ENCODE measurements at places on chromosomes 1 and 21. TPM values are rescaled to one million over a fixed set of nuclear protein-coding genes. Genes with fewer than 3 reads are reported as not detected.

- DNase-seq = no peak
These were observed 19.1 kb downstream of the RAB7B start for GRCh38 chr1:205983925-205984725.

DNA sequence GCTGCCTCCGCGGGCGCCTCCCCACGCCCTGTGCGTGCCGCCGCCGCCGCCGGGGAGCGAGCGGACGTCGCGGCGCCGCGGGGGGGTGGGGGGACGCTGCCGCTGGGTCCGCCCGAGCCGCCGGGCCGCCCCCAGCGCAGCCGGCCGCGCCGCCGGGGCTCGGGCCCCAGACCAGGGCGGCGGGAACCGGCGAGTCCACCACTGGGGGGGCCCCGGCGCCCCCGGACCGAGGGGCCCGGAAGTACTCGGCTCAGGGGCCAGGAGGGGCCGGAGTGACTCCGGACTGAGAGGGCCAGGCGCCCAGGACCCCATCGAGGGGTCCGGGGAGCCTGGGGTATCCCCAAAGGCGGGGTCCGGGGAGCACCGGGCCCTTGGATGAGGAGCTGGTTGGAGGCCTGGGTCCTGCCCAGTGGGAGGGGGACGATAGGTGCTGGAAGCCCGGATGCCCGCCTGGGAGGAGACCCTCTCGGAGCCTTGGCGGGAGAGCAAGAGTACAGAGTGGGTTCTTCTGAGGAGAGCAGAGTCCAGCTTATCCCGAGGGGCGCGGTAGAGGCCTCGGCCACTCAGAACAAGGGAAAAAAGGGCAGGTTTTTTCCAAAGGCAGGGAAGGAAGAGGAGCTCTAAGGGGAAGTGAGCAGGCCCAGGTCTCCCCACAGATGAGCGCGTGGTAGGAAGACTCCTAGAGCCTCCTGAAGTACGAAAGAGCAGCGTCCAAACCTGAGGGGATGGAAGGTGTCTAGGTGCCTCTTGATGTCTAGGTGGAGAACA, 556 bp downstream of the GMEB1 start:
- no peak for DNase-seq

DNA sequence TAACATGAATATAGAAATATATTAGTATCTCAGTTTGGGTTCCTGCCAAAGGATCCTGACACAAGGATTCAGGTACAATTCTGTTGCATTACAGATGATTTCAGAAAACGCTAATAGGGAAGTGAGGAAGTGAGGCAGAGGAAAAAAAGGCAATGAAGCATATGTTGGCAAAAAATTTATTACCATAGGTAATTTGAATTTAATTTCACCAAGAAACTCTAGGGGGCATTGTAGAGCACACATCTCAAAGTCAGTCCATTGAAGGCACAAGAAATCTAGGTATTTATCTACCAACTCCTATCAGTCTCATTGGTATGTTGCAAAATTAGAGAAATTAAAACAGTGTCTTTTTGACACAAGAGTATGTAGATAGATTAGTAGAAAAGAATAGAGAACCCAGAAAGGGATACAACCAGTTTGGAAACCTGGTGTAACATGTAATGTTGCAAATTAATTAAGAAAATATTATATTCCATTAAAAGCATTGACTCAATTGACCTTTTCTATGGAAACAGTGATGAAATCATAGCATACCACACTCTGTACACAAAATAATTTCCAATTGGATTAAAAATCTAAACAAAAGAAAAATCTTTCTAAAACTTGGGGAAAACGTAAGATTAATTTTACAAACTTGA, 104.9 kb upstream of the SNX7 start:
- no peak for DNase-seq

- DNase-seq = peak; percentile 96
These were observed 78.8 kb downstream of the SPSB1 start for GRCh38 chr1:9371391-9371935.

DNA sequence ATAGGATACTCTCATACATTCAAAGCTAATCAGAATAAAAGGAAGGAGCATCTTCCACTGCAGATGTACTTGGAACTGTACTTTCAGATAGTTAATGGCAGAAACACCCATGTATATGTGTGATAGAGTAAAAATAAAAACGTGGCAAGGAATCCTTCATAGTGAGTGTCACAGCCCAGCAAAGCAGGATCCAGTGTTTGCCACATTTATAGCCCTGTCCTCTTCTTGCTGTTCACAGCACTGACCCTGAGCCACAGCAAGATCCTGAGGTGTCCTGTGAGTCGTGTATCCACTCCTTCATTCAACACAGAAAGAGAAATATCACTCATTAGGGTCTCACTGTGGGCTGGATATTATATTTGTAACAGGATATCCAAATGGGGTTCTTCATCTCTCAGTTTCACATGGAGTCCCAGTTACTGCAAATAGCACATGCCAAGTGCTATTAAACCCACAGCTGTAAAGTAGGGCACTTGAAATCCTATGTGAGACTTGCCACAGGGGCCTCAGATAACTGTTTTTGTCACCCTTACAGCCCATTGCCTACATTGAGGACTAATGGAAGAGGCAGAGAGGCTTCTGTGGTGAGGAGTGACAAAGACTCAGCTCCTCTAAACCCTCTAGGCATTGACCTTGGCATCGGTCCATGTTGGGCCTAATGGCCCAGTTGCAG, 41.3 kb downstream of the CYP2J2 start:
- no peak for DNase-seq

FCER1G gene
- total RNA-seq = 145 TPM
